Central memory CD8-positive, alpha-beta T cell (primary cell): ENCODE measurements at places on chromosomes 3 and 15.
A peak's percentile ranks its signal among the peaks of the same experiment; 100 is the strongest.

DNA sequence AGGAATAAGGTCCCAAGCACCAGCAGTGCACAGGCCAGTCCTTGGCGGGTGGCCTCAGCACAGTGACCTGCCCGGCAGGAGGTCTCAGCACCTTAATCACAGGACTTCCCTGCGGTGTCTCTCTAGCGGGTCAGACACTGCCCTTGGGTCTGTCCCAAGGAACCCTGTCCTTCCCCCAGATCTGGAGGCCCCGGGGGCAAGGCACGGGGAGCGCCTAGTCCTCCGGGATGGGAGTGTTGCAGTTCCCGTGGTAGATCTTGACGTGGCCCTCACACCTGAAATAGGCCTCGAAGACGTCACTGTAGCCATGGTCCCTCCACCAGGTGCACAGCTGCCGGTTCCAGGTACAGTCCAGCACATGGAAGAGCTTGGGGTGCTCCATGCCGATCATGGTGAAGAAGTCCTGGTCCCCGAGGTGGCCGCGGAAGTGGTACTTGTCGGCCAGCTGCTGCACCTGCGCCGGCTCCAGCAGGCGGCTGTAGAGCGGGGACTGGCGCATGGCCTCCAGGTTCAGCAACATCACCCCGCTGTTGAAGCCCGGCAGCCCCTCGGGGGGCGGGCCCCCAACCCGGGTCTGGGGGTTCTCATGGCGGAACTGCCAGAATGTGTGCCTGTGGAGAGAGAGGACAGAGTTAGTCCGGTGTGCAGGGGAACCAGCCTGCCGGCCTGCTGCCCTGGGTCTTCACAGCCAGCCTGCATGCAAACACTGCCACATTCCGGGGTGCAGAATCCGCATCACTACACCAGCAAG is 201.3 kb downstream of the XXYLT1 start:
- DNase-seq = no peak

DNA sequence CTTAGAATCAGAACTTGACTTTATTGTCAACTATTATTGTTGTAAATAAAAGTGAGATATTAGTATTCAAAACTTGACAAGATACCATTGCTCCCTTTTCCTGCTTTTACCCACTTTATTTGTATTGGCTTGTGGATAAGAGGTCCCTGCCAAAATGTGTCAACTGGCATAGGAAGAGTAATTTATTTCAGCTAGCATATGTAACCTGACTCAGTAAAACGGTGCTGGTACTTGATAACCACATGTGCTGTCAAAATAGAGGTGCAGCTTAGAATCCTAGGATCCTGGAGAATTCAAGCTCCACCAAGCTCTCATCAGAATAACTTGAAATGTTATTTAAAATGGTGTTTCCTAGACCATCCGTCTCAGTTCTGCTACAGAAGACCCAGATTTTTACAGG is 90.2 kb upstream of the TGFBR2 start:
- no peak for DNase-seq

GRCh38 chr3:87309601-87310000 is 33.2 kb upstream of the POU1F1 start:
- no peak for DNase-seq

DNA sequence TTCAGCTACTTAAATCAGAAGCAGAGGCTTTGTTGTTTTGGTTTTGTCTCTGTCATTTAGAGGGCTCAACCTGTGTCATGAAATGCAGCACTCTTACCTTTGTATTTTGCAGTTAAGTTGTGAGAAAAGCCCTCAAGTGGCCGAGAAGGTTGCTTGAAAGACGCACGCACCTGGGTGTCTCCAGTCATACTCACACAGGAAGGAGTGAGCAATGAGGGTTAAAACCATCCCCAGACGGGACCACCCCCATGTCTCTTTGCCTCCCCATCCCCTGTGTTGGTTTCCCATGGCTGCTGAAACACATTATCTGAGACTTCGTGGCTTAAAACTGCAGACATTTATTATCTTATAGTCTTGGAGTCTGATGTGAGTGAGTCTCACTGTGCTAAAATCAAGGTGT is 376.1 kb upstream of the CFAP20DC start:
- no peak for DNase-seq

GRCh38 chr15:88651971-88652370 is 13.2 kb downstream of the ISG20 start:
- DNase-seq = peak; percentile 6

DNA sequence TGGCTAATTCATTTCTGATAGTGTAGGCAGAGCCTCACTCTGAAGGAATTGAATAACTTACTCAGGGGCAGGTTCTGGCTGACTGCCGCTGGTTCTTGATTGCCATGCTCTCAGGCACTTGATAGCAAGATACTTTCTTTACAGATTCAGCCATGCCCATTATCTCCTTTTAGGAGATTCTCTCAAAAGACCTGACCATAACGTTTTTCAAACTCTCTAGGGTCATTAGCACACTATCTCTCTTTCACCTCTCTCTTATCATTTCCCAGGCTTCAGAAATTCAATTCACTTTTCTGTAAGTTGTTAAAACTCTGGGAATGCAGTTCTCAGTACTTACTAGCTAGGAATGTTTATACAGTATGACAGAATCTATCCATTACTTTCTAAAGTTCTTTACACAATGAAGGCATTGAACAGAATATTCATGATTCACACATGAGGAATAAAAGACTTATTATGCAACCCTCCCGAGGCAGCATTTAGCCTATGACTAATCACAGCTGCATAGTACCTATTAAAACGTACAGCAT is 850.3 kb upstream of the CADM2 start:
- DNase-seq = no peak

DNA sequence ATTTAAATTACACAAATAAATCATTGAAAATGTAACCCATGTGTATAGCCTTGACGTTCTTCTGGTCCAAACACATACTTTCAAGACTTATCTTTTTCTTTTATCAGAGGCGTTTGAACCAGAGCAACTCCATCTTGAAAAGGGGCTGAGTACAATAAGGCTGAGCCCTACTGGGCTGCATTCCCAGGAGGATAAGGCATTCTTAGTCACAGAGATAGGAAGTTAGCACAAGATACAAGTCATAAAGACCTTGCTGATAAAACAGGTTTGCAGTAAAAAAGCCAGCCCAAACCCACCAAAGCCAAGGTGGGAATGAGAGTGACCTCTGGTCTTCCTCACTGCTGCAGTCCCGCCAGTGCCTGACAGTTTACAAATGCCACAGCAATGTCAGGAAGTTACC is 101.0 kb upstream of the IGSF10 start:
- no peak for DNase-seq

GRCh38 chr3:105608623-105609022 is 241.9 kb downstream of the ALCAM start:
- DNase-seq = no peak

GRCh38 chr3:52194485-52195290 is 3.3 kb upstream of the ALAS1 start:
- DNase-seq = no peak

DNA sequence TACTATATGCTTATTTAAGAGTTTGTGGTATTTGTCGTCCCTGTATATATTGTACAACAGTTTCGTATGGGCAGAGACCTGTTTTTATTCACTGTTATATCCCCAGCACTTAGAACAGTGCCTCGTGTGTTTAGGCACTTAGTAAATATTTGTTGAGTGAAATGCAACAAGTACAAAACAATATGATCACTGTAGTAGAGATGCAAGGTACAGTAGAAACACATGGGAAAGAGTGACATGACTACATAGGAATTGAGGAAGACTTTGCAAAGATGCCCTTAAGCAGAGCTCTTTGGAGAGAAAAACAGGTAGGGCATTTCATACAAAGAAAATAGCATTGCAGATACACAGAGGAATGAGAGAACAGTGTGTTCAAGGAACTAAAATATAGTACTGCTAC is 18.3 kb downstream of the RASA2 start:
- no peak for DNase-seq

- peak; percentile 45 for DNase-seq
These were observed 57.5 kb upstream of the HERC1 start for GRCh38 chr15:63891079-63891767.

DNA sequence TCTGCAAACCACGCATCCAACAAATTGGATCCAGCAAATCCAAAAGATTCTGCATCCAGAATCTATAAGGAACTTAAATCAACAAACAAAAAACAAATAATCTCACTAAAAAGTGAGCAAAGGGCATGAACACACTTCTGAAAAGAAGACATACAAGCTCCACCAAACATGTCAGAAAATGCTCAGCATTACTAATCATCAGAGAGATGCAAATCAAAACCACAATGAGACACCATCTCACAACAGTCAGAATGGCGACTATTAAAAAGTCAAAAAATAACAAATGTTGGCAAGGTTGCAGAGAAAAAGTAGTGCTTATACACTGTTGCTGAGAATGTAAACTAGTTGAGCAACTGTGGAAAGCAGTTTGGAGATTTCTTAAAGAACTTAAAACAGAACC is 21.6 kb upstream of the SLC25A36 start:
- no peak for DNase-seq

- DNase-seq = no peak
These were observed 32.5 kb downstream of the PARP15 start for GRCh38 chr3:122609798-122610559.

DNA sequence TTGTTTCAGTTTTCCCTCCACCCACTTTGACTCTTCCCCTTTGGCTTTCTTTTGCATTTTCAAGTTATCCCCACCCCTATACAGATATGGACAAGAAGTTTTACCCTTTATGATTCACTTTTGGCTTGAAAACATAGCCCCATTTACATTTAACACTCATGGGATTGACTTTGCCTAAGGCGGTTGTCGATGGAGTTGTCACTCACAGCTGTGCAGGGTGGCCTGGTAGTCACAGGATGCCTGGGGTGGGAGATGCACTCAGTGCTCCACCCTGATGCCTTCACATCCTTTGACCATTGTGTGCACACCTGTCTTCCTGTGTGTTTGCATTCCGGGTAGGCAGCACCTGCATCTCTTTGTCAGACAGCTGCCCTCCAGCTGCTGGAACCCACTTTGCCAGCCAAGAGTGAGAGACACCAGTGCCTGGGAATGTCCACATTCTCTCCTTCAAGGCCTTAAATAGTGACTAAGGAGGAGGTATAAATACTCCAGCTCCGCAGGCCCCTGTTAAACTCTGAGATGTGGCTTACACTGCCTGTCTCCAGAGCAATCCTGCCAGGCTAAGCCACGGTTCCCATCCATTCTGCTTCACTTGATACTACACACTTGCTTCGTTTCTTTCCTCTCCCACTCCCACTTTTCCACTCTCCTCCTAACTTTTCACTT is 191.5 kb upstream of the SLC24A5 start:
- DNase-seq = no peak

DNA sequence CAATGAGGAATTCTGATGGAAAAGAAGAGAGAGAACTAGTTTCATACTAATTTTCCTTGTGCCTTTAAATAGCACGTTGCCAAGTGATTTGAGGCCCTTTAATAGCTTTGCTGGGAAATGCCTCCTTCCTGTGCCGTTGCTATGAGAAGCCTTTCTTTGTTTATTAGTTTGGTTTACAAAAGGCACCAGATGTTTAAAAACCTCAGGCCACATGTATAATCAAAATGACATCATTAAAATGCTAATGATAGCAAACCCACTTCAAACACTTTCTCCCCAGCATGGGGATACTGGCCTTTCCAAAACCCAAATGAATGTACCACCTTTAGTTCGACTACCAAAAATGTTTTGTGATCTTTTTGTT is 50.0 kb upstream of the TBC1D23 start:
- no peak for DNase-seq

- no peak for DNase-seq
These were observed 127.3 kb downstream of the NR2F2 start for GRCh38 chr15:96457841-96458240.

DNA sequence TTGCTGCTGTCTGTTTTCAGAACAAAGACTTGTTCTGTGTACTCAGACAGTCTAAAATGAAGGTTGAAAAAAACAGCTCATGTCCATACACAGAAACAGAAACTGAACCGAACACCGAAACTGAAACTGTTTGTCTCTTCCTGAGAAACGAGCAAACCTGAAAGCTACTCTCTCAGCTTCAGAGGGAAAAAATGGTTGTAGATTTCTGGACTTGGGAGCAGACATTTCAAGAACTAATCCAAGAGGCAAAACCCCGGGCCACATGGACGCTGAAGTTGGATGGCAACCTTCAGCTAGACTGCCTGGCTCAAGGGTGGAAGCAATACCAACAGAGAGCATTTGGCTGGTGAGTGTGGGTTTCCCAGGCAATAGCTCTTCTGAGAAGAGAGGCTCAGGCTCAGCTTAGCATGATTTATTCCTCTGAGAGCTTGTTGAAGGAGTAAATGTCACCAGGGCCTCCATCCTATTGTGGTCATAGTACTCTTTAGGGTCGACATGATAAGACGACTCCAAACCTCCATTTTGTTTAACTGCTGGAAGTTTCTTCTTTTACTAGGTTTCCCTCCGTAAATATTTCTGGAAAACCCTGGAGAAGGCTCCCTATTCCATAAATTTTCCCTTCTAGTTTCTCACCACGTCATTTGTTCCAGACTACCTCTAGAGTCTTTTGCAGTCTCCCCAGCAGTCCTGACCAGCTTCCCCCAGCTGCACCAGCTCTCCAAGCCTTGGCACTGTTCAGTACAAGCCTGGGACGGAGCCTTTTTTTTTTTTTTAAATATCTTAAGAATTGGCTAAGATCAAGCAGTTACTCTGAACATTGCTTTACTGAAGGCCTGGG is at the start of gene RTP4:
TSS of gene RTP4 (plus strand) at position 135 of the 838 bp plus-strand sequence. CDS start at position 192, 57 bp downstream.
- no peak for DNase-seq

DNA sequence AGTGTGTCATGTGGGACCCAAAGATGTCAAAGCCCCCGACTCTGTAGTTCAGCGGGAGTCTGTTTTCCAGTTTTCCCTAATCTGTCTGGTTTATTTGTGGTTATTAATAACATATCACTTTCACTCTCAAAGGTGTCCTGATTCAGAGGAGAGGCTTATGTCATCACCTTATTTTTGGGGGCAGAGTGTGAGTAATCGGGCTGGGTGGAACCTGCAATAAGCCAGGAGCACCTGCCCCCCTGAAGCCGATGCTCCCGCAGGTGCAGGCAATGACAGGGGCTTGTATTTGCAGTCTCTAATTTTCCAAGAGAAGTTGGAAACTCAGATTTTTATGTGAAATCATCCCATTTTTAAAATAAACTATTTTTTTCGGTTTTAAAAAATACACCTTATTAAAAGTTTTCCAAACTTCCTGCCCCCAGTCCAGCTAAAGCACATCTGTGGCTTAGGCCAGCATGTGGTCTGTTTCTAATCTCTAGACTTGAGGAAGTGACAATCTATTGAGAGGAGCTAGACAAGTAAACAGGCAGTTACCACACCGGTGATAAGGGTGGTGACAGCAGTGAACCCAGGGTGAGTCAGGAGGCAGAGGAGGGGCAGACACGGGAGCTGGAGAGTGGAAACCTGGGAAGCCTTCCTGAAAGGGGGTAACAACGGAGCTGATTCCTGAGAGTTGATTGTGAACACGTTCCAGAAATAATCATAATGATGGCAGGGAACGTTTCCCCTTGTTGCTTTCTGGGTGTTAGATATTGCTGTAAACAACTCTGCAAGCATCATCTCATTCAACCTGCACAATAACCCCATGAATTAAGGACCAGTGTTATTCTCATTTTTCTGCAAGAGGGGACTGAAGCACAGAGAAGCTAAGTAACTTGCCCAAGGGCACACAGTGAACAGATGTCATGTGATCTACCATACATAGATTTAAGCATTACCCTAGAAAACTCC is 37.2 kb downstream of the BHLHE40 start:
- no peak for DNase-seq

- DNase-seq = no peak
These were observed 41.0 kb downstream of the EIF4E3 start for GRCh38 chr3:71684046-71684756.
